ENCODE measurements at places on chromosomes 7 and 10.

DNA sequence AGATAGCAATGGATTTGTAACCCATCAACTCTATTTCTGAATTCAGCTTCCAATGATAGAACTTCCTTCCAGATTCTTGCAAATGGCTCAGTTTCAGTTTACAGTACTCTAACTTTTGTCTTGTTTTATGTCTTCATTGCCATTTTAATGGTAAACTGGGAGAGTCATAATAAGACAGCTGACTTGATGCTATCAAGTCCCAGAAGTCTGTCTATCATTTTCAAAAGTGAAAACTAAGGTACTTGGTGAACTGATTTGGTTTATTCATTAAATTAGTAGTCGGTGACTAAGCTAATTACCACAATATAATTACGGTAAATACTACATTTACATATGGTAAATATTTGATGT, 25.0 kb downstream of the RTKN2 start:
- DNase-seq = no peak

DNA sequence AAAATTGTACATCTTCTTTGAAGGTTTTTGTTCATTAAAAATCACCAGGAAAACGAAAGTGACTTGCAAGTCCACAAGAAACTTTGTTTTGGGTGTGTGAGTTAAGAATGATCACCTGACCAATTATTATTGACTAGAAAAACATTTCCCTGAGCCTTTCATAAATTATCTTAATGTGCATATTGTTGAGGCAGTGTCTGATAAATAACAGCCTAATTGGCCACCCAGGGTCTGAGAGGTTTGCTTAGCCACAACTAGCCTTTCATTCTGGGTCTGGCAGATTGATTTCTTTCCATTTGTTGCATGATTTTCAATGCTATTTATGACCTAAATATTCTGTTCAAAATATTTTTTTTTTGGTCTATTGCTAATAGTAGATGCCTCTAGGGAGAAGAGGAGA, 152.8 kb downstream of the AUTS2 start:
- DNase-seq = no peak

- DNase-seq = no peak
Observed at GRCh38 chr7:80132594-80132993, 2.0 kb upstream of the GNAI1 start.

- DNase-seq = no peak
Observed at GRCh38 chr7:111071556-111071955, 19.4 kb upstream of the LRRN3 start.

- DNase-seq = no peak
Observed at GRCh38 chr7:108805808-108806397, 236.2 kb downstream of the DNAJB9 start.

GRCh38 chr10:21926358-21926925, 77.1 kb downstream of the DNAJC1 start:
- DNase-seq = no peak

GRCh38 chr7:138705167-138705566, 4.0 kb upstream of the SVOPL start:
- DNase-seq = no peak

DNA sequence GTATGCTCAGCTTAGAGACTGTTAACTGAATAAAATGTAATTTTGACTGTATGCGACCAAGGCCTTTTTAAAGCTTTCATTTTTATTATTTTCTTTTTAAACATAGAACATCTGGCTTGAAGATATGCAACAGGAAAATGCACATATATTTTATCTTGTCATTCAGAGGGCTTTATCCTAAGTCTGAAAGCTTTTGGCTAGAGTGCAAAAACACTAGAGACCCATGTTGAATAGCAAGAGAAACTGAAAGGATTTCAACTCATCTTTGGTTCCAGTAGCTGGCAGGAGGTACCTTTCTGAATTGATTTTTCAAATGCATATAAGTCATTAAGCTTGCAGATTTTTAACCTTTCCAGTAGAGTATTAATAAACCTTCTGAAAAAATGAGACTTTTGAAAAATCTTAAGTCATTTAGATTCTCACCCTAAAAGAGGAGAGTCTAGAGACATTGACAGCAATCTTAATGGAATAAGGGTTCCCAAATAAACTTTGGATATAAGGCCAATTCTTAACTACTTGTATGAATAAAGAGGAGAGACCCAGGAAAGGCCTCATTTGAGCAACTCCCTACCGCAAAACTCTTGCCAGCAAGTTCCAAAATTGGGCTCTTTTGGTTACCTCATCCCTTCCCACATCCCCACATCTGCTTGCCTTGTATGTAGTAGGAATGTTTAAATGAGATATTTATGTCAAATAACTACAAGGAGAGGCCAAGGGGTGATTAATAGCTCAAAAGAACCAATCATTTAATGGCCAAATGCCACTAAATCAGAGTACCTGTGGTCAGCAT, 454.4 kb downstream of the HTR7 start:
- no peak for DNase-seq

GRCh38 chr7:120021085-120021484, 251.9 kb upstream of the KCND2 start:
- no peak for DNase-seq

GRCh38 chr10:71632896-71633600, 86.5 kb downstream of the C10orf105 start:
- DNase-seq = no peak

- no peak for DNase-seq
Observed at GRCh38 chr10:73887294-73888039, 13.1 kb upstream of the CAMK2G start.

- no peak for DNase-seq
Observed at GRCh38 chr7:14687777-14688176, 214.8 kb downstream of the DGKB start.

GRCh38 chr7:41752615-41753014, 49.7 kb upstream of the INHBA start:
- no peak for DNase-seq

DNA sequence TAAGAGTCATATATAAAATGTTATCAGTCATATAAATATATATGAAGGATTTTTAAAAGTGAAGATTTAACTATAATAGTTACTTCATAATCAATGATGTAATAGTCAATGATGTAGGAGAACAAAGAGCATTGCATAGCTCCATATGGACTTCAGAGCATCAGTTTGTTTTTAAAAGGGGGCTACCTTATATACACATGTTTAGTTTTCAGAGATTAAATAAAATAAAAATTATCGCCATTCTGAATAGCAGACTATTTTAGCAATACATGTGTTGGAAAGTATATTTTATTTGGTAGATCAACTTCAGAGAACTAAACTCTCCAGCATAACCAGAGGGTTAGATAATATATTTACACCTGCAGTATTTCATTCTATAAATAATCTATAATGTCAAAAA, 29.1 kb upstream of the EPC1 start:
- no peak for DNase-seq

- DNase-seq = no peak
Observed at GRCh38 chr7:1555046-1555812, 776 bp downstream of the TMEM184A start.

DNA sequence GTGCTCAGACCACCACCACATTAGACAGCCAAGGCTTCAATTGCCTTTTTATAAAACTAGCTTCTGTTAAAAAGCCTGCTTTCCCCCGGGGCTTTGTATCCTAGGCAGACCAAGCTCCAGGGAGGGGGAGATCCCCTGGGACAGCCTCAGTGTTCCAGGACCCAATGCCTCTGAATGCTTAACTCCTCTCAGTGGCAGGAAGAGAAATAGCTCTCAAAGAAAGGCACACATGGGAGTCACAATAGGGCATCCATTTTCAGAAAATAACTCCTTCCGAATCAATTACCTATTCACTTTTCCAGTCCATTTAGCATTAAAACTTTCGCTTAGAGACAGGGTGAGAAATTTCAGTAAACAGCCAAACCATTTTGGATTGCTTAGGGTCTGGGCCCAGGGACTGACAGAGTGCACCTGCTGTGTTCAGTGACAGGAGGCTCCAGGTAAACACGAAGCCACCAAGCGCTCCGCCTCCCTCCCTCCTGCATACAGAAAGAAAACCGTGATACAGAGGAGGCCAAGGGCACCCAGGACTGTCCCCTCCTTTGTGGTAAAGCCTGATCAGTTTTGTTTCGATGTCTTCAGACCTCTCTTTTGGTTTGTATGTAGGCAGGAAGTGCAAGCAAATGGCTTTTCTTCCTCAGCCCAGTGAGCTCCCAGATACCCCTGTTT, 599.7 kb downstream of the KCNMA1 start:
- DNase-seq = peak; percentile 64

GRCh38 chr7:94344826-94345225, 49.9 kb upstream of the COL1A2 start:
- no peak for DNase-seq

GRCh38 chr10:91076991-91077548, 143.4 kb upstream of the PCGF5 start:
- DNase-seq = no peak

- no peak for DNase-seq
Observed at GRCh38 chr7:15561835-15562234, at the start of gene AGMO. TSS of gene AGMO (minus strand) at chr7:15562015.

DNA sequence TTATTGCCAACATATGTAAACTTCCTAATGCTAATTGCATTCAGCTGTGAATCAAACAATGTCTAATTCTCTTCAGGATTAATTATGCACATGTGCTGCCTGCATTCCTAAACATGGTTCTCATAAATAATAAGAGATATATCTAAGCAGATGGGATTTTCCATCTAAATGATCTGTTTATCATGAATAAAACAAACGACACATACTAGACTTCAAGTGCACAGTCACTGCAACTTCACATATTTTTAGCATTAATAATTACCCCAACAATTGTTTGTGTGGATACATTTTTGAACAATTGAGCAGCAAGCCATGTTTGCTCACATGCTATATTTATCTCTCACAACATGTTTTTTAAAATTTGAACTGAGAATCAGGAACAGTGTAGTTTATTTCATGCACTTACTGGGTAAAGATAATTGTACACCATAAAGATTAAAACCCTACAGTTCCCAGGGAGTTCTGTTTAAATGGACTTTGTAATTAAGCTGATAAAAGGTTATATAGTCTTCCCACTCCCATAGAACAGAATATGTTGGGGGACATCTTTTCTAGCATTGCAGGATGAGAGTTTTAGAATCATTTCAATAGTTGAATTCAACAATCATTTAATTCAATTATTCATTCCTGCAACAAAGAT, 378.5 kb downstream of the MDFIC start:
- DNase-seq = no peak

GRCh38 chr10:31962826-31963588, 34.4 kb upstream of the ARHGAP12 start:
- DNase-seq = no peak

GRCh38 chr10:49761201-49761788, 828 bp downstream of the OGDHL start:
- no peak for DNase-seq

GRCh38 chr7:139482662-139483466, 609 bp downstream of the KLRG2 start:
- no peak for DNase-seq

GRCh38 chr7:16603633-16604032, 41.9 kb downstream of the ANKMY2 start:
- no peak for DNase-seq

GRCh38 chr10:48655411-48656240, 29.0 kb upstream of the WDFY4 start:
- no peak for DNase-seq

GRCh38 chr10:78441694-78442093, 408.0 kb downstream of the RPS24 start:
- DNase-seq = no peak

GRCh38 chr7:7785344-7785973, 67.1 kb upstream of the RPA3 start:
- no peak for DNase-seq

GRCh38 chr7:139995017-139995915, 67.5 kb downstream of the PARP12 start:
- no peak for DNase-seq

DNA sequence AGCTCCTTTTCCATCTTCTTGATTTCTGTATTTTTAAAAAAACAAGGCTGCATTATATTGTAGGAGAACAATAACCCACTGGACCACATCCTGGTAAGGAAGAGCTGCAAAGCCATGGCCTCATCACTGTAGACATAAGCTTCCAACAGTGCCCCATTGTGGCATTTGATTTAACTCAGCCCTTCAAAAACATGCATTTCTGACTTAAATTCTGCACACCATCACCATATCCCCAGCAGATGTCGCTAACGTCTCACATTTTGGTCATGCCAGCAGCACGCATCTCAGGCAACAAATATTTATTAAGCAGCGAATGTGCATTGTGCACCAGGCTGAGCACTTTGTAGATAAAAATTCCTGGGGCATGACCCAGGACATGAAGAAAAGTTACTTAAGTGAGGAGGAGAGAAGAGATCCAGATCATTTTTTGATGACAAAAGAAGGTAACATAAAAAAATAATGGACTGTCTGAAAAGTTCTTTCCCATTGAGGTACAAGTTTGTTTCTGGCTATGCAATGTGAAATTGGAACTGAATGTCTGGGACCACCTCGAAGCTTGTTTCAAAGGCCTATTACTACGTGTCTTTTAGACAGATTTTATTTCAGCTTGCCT, 164.6 kb upstream of the CDCA7L start:
- no peak for DNase-seq

DNA sequence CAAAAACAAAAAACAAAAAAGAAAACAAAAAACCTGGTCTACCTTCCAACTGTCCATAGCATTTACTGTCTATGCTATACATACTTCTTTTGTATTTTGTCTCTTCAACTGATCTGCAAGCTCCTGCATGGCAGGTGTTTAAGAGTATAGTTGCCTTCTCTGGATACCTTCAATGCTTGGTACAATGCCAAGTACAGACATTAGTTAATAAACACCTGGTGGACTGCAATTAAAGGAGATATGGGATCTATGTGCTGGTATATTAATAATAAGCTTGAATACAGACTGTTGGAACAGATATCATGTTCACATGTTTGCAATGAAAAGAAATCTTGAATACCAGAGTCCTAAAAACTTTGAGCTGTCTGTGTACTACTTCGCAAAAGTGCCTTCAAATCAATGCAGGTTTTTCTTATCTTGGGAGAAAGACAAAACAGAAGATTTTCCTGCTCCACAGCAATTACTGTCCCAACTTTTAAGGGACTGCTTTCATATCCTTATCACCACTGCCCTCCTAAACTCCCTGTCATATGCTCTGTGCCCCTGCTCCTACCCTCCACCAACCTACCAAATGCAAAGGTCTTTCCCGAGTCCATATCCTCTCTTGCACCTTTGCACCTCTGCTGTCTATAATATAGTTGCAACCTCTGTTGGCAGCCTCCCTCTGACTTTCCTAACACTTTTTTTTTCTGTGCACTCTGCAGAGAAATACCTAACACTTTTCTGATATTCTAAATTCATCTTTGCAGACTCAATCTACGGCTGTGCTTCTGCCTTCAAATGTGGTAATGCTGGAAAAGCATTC, 85.1 kb downstream of the DNMBP start:
- no peak for DNase-seq

- no peak for DNase-seq
Observed at GRCh38 chr10:65805993-65806392, 1119.8 kb upstream of the LRRTM3 start.

- no peak for DNase-seq
Observed at GRCh38 chr10:72846238-72846637, 47.3 kb upstream of the OIT3 start.

- DNase-seq = no peak
Observed at GRCh38 chr10:53754596-53755250, 982.1 kb upstream of the MBL2 start.

DNA sequence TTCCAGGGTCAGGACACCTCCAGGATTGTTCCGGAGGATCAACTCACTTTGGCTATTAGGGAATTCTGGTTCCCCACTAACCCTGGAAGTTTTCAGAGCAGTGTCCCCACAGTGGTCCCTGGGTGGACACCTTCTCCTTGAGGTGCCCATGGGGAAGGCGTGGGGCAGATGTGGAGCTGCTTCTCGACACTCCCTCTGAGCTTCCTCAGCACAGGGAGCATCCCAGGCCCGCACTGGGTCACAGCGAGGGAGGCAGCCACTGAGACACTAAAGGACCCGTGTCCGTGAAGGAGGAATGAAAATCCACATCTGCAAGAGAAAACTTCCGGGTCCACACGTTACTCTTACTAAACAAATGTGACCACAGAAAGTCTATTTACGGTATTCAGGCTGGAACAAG, 48.2 kb upstream of the MNX1 start:
- no peak for DNase-seq
